ENCODE measurements at places on chromosomes 16 and 17.

- DNase-seq, result peak; percentile 6
Observed at GRCh38 chr17:9432134-9432885, 143.3 kb downstream of the STX8 start.

GRCh38 chr17:56699186-56699894 is 105.8 kb downstream of the NOG start:
- no peak for DNase-seq

DNA sequence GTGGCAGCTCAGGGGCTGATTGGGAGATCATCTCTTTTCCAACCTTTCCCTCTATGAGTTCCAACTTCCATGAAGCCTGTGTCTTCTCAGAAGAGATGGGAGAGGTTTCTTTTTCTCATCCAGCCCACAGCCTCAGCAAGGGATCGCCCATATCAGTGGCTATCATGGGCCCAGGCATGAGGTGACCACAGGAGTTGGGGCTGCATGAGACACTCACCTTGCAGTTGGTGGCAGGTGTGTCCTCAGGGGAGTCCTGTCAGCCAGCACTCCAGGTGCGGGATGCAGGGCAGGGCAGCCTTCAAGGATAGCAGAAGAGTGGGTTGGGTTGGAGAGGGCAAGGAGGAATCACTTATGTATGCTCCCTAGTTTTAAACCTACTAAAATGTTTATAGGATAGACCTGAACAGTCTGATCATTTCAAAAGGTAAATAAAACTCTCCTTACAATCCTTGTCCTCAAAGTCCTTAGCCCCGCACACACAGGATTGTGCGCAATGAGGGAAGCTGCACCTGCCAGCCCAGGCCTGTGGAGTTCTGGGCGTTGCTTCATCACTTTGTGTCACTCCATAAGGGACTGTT is 811.1 kb downstream of the KCNJ18 start:
- no peak for DNase-seq

GRCh38 chr17:71330099-71330375 is 790.8 kb upstream of the SOX9 start:
- no peak for DNase-seq

DNA sequence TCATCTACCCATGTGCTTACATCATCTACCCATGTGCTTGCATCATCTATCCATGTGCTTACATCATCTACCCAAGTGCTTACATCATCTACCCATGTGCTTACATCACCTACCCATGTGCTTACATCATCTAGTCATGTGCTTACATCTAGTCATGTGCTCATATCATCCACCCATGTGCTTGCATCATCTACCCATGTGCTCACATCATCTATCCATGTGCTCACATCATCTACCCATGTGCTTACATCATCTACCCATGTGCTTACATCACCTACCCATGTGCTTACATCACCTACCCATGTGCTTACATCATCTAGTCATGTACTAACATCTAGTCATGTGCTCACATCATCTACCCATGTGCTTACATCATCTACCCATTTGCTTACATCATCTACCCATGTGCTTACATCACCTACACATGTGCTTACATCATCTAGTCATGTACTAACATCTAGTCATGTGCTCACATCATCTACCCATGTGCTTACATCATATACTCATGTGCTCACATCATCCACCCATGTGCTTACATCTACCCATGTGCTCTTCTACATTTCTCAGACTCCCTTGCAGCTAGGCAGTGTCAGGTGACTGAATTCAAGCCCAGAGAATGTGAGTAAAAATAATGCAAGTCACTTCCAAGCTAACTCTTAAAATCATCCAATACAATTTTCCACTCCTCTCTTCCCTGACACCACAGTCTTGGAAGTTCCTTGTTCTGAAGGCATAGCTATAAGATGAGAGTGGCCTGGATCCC is 196.8 kb downstream of the CBLN1 start:
- no peak for DNase-seq

GRCh38 chr17:64218066-64218465 is 45.0 kb downstream of the TEX2 start:
- DNase-seq, result no peak
